Activated CD4-positive, alpha-beta T cell treated with anti-CD3 and anti-CD28 coated beads, Interleukin-2, amount 50 U/mL, for 16 hours (primary cell): ENCODE measurements at places on chromosomes 3 and 15.

DNA sequence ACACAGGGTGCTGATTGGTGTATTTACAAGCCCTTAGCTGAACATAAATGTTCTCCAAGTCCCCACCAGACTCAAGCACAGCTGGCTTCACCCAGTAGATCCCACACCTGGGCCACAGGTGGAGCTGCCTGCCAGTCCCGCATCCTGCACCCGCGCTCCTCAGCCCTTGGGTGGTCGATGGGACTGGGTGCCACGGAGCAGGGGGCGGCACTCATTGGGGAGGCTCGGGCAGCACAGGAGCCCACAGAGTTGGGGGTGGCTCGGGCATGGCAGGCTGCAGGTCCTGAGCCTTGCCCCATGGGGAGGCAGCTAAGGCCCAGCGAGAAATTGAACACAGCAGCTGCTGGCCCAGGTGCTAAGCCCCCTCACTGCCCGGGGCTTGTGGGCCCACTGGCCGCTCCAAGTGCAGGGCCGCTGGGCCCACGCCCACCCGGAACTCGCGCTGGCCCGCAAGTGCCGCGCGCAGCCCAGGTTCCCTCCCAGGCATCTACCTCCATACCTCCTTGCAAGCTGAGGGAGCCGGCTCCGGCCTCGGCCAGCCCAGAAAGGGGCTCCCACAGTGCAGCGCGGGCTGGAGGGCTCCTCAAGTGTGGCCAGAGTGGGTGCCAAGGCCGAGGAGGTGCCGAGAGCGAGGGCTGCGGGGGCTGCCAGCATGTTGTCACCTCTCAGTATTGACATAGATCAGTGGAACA lies 442.7 kb downstream of the OCA2 start:
- DNase-seq, result no peak

DNA sequence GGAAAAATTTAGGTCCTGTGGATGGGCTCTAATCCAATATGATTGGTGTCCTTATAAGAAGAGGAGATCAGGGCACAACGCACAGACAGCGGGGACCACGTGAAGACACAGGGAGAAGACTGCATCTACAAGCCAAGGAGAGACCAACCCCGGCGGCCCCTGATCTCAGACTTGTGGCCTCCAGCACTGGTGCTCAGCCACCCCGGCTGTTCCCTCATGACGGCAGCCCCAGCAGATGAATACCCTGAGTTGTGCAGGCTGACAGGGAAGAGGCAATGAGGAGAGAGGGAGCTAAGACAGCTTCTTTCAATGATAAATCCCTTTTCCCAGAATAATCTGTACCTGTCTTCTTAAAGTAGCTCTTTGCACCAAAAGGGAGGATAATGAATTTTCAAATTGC lies 33.3 kb upstream of the CGNL1 start:
- DNase-seq, result no peak

DNA sequence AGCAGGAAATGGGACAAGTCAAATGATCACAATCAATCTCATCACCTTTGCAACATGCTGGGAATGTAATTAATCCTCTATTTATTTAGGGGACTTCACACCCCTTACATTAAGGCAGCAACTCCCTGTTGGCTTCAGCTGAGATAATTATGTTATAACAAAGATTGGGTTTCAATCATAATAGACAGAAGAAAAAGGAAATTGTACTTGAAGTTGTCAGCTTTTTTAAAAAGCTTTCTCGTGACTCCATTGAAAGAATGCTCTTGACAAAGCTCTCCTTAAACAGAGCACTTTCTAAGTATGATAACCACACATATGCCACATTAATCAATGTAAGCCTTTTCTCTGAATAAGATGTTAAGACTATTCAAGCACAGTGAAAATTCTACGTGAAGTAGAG lies 65.7 kb downstream of the SHQ1 start:
- DNase-seq, result no peak

DNA sequence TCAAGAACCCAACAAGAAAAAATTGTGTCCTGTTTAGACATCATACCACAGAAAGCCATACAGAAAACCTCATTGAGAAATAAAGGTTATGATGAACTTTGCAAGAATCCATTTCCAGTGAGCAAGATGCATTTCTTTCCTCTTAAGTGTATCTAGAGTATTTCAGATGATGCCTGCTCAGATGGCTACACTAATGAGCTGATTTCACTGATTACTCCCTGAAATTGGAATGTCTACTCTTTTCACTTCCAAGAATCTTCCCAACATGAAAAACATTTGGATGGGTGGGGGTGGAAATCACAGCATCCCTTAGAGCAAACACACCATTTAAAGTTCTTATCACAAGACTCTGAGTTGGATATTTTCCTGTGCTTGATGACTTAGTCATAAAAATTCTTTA lies 41.4 kb upstream of the IL12A start:
- no peak for DNase-seq

- DNase-seq, result no peak
These were observed 24.0 kb downstream of the CFAP100 start for GRCh38 chr3:126418661-126419131.

GRCh38 chr3:22895671-22896070 lies 307.5 kb upstream of the UBE2E2 start:
- no peak for DNase-seq

- peak; percentile 83 for DNase-seq
These were observed 43.5 kb upstream of the BDH1 start for GRCh38 chr3:197599089-197599765.

- no peak for DNase-seq
These were observed 94.4 kb upstream of the NR2E3 start for GRCh38 chr15:71715914-71716313.

DNA sequence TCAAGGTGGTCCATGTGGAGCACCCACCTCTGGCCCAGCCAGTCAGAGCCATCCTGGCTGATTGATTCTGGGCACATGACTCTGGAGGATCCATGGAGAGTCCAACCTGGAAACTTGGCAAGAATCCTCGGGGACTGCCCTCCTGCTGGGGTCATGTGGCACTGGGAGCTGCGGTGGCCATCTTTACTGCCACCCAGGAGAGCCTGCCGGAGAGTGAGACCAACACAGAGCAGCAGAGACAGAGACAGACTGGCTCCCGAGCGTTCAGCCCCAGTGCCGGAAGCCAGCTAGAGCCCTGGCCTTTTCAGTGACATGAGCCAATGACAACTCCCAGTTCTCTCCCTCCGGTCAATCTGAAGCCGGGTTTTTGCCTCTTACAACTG lies 11.5 kb upstream of the GATA2 start:
- no peak for DNase-seq

DNA sequence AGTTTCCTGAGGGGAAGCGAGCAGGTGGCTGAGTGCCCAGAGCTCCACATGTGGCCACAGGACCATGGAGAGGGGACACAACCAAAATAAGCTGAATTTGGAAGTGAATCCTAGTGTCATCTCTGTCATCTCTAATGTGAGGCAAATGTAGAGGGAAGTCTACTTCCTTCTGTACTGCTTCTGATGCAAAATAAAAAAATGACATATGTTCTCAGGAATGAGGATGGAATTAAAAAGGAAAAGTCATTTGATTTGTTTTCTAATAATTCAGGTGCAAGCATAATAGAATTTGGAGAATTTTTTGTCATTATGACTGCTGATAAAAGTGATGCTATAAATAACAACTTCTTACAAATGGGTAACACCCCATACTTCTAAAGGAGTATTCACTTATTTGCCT lies 59.5 kb upstream of the POU1F1 start:
- no peak for DNase-seq

DNA sequence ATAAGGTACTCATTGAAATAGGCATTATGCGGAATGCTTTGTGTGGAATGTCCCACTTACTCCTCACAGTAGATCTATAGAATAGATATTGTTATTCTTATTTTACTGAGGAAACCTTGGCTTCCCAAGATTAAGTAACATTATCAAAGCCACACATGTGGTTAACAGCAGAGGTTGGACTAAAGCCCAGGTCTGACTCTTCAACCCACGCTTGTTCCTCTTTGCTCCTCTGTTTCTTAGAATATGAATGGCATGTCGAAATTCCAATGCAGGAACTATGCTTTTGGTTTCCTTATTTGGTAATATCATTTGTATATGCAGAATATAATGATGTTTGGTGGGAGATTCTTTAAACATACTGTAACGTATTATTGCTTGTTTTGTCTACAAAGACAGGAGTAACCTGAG lies 818.8 kb upstream of the LMCD1 start:
- no peak for DNase-seq

DNA sequence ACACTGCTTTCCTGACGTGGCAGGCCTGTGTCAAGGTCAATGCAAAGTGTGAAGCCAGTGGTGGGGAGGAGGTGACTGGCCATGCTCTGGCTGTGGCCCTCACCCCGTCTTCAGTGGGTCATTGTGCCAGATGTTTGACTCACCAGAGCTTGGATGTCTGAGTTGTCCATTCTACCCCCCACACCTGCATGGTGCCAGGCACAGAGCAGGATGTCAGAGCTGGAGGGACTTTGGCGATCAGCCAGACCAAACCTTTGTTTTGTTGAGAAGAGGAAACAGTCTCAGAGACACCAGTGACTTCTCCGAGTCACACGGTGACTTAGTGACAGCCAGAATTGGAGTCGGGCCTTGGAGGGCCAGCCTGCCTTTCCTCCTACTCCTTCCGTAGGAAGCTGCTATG lies 49.5 kb downstream of the SMAD6 start:
- no peak for DNase-seq

DNA sequence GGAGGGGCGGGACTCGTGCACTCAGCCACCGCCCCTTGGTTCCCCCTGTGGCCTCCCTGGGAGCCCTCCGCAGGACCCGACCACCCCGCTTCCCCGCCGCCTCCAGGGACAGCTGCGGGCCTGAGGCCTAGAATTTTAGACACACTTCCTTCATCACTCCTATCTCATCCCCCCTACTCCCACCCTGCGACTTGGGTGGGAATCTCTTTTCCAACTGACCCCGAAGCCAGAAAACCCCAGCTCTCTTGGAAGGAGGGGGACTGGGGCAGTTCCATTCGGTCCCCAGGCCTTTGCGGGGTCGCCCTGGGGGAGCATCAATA lies 289 bp upstream of the TFDP2 start:
- DNase-seq, result no peak

DNA sequence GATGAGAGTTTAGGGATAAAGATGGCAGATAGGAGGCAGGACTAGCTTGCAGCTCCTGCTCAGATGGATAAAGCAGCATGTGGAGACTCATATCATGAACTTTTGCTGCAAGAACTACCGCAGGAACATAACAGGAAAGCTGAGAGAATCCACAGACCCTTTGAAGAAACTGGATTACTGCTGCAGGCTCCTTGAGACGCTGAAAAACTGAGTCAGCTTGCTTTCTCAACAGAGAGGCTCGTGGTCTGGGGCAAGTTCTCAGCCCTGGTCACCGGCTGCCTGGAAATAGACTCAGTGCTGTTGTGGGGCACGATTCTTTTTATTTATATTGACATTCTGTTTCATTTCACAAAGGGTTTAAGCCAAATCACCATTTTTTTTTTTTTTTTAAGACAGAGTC lies 28.8 kb upstream of the TRIM59 start:
- no peak for DNase-seq

GRCh38 chr3:5707794-5708193 lies 520.3 kb downstream of the EDEM1 start:
- DNase-seq, result no peak

- peak; percentile 71 for DNase-seq
These were observed 76.3 kb upstream of the ARHGEF3 start for GRCh38 chr3:56878074-56878473.

DNA sequence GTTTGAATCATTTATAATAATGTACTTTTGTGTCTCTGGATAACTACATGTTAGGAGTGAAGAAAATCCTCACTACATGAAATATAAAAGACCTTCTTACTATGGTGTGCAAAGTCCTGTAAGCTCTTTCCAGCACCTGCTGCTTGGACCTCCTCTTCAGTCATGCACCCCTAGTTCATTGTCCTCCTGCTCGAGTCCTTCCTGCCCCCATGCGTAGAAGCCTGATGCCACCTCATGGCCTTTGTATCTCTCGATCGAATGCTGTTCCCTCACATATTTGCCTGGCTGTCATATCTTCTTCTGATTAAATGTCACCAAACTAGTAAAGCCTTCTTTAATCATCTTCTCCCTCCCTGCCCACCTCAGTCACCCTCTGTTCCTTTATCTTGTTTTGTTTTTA lies 49.9 kb upstream of the SUCLG2 start:
- no peak for DNase-seq

GRCh38 chr3:53501178-53501577 lies 6.8 kb downstream of the CACNA1D start:
- no peak for DNase-seq

GRCh38 chr15:41392659-41393058 lies 9.6 kb downstream of the NDUFAF1 start:
- no peak for DNase-seq

- no peak for DNase-seq
These were observed 115.6 kb upstream of the LMCD1 start for GRCh38 chr3:8385848-8386620.

GRCh38 chr3:53190659-53191058 lies 29.6 kb downstream of the PRKCD start:
- DNase-seq, result no peak

DNA sequence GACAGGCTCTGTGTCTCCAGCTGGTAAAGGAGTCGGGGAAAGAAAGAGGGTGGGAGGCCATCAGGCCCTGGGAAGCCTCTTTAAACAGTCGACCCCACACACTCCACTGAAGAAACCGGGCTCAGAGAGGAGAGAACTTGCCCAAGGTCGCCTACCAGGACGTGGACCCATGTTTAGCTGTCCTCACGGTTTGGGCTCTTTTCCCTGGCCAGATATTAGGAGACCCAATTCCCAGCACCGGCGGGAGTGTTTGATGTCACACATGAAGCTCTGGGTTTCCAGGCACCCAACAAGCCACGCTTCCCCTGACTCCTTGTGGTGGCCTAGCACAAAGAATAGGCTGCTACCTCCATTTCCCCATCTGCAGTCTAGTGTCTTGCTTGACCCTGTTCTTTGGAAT lies 52.2 kb upstream of the GRIP2 start:
- DNase-seq, result no peak

GRCh38 chr3:107999215-107999775 lies 91.5 kb downstream of the CD47 start:
- DNase-seq, result no peak

DNA sequence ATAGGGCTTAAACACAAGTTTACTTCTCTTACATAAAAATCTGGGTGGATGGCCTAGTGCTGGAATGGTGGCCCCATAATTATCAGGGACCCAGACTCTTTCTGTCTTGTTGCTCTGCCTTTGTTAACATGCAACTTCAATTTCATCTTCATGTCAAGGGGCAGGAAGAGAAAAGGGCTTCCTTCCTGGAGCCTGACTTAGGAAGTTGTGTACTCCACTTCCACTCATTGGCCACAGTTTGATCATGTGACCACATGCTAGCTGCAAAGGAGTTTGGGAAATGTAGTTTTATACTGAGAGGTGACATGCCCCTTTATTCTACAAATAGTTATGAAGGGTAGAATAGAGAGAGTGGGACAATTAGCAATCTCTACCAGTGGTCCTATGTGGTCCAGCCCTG lies 39.3 kb downstream of the RHCG start:
- DNase-seq, result peak; percentile 44

DNA sequence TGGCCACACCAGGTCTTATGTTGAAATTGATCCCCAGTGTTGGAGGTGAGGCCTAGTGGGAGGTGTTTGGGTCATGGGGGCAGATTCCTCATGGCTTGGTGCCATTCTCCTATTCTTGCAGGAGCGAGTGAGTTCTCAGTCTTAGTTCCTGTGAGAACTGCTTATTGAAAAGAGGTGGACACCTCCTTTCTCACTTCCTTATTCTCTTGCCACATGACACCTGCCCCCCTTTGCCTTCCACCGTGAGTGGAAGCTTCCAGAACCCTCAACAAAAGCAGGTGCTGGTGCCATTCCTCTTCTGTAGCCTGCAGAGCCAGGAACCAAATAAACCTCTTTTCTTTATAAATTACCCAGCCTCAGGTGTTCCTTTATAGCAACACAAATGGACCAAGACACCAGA lies 318.1 kb upstream of the MCTP2 start:
- DNase-seq, result no peak

- no peak for DNase-seq
These were observed 50.8 kb upstream of the PRR23E start for GRCh38 chr3:127141921-127142730.
